Lower lobe of right lung (tissue), 2 donors: ENCODE measurements at places on chromosomes 11 and 22. TPM values are rescaled to one million over a fixed set of nuclear protein-coding genes. Genes with fewer than 3 reads are reported as not detected.

TMPRSS5 gene
- 1.1 TPM for total RNA-seq

OR10A2 gene
- total RNA-seq = not detected

TSGA10IP gene
- not detected for total RNA-seq

SSH3 gene
- total RNA-seq = 37.7 TPM

GRCh38 chr11:133104009-133104744, 428.1 kb downstream of the OPCML start:
- H3K27ac ChIP-seq = no peak overlapping the region
- no peaks in the 10 kb centered on the region for H3K36me3 ChIP-seq
- H3K27me3 ChIP-seq = no peaks in the 10 kb centered on the region
- H3K4me3 ChIP-seq = no peak overlapping the region
- H3K4me1 ChIP-seq = no peaks in the 10 kb centered on the region

- H3K27me3 ChIP-seq = no peaks in the 10 kb centered on the region
- H3K36me3 ChIP-seq = peaks cover 28% of the 10 kb centered on the region
- H3K4me3 ChIP-seq = peak overlapping the region; percentile 100
- no peak for DNase-seq
These were observed 678 bp upstream of the RANGAP1 start for GRCh38 chr22:41286639-41287091.

GRCh38 chr11:88119561-88119960, 55.7 kb downstream of the RAB38 start:
- no peaks in the 10 kb centered on the region for H3K4me1 ChIP-seq
- H3K36me3 ChIP-seq = no peaks in the 10 kb centered on the region
- no peaks in the 10 kb centered on the region for H3K27me3 ChIP-seq
- DNase-seq = no peak
- H3K4me3 ChIP-seq = no peak overlapping the region
